Fibroblast of skin of right quadriceps (primary cell): ENCODE measurements at places on chromosomes 2 and 18.

GRCh38 chr2:100817388-100817985 is 2.5 kb upstream of the NPAS2 start:
- no peak for DNase-seq

GRCh38 chr18:64692826-64693225 is 543.9 kb upstream of the LINC00305 start:
- no peak for DNase-seq

- peak; percentile 73 for DNase-seq
These were observed 309.7 kb downstream of the RAD51AP2 start for GRCh38 chr2:17208511-17208910.

DNA sequence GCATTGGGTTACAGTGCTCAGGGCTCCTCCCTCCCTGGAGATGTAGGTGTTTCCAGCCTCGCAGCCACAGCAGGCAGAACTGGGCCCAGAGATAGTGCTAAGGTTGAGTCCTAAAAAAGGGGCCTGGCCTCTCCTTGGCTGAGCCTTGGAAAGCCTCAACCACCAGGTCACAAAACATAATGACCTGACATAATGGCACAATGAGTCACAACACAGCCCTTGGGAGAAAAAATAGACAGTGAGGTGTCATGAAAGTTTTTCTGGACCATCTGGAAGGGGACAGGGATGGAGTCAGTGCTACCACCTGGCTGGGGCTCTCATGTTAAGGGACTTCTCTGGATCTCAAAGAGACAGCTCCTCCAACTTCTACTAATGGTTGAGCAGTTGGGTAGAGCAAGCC is 92.4 kb upstream of the LCLAT1 start:
- no peak for DNase-seq

- DNase-seq, result no peak
These were observed 327.7 kb downstream of the RAD51AP2 start for GRCh38 chr2:17190527-17190926.

DNA sequence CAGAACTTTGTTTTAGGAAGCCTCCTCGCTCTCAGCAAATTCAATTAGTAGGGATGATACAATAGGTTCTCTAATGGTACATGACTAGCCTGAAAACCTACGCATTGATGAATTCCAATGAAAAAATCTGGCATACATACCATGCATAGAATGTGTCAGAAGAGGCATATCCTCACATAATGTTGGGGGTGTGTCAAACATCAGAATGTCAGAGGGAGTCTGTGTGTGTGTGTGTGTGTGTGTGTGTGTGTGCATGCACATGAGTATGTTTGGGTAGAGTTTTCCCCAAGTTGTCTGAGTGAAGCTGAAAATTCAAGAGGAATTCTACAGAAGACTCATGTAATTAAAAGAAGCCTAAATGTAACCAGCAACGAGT is 78.5 kb downstream of the FIGN start:
- peak; percentile 89 for DNase-seq

- DNase-seq, result peak; percentile 24
These were observed 758 bp downstream of the SCLY start for GRCh38 chr2:238061315-238062202.

- no peak for DNase-seq
These were observed at the start of gene DSC2 for GRCh38 chr18:31102025-31102684. Gene DSC2, minus strand, starts transcription at chr18:31102421. Its CDS starts 450 bp downstream, at chr18:31101971.

- no peak for DNase-seq
These were observed 662.6 kb upstream of the ACVR2A start for GRCh38 chr2:147182260-147182659.

DNA sequence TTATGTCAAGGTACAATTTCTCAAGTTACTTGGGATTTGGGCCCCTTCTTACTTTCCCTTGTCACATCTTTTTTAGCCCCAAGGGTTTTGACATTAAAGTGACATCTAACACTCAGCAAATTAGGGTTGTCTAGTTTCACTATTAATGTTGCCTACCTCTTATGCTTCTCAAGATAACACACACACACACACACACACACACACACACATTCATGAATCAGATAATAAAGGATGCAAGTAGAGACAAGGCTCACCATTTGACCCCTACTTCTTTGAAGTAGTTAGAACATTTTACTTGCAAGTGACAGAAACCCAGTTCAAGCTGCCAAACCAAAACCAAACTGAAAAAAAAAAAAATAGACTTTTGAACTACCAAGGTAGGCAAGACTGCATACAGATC is 138.8 kb downstream of the TRIB2 start:
- DNase-seq, result no peak

- DNase-seq, result no peak
These were observed 16.9 kb upstream of the CYRIA start for GRCh38 chr2:16682431-16683118.

GRCh38 chr2:111912547-111912946 is 14.1 kb downstream of the MERTK start:
- no peak for DNase-seq

DNA sequence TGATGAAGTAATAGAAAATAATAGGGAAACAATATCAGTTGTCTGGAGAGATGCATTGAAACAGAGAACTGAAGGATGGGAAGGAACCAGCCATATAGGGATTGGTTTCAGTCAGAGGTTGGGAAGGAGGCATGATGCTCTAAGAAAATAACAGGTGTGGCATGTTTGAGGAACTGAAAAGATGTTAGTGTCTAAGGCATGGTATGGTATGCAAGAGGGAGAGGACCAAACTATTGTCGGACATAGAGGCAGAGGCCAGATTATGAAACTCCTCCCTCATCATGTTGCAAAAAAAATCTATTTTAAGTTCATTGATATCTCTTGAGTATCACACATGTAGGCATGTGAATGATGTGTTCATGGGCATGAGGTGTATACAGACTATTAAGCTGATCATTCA is 48.9 kb upstream of the EMILIN2 start:
- DNase-seq, result no peak

GRCh38 chr2:233699424-233700027 is 6.8 kb downstream of the UGT1A6 start:
- no peak for DNase-seq

- peak; percentile 20 for DNase-seq
These were observed 254.8 kb upstream of the COPS8 start for GRCh38 chr2:236830926-236831325.

DNA sequence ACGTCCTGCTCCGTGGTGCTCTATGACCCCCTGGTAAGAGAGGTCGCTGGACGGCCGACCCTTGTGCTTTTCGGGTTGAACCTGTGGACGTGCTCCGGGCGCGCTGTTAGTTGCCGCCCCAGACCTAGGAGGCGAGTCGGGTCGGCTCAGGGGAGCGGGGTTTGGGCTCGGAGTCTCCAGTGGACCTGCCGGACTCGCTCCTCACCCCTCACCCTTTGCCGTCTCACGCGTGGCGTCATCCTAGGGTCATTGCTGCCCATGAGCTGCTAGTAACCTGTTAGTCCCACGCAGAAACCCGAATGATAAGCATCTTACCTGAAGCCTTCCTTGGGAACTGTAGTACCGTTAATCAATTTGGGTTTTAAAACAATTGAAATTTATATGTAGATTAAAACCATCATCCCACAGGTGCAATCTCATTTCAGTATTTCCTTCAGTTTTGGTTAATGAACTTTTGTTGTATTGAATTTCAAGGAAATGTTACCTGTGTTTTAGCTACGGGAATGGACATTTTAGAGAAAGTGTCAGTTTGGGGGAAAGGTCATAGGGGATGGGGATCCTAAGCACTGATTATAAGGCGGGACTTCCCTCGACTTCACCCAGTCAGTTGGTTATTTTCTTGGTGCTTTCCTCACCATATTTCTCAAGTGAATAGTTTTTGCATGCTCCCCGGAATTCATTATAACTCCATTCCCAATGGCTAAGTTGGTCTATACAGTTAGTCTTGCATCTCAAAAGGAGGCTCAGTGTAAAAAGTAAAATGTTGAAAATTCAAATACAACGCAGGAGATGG is 536 bp downstream of the ELP2 start:
- DNase-seq, result no peak

GRCh38 chr2:203934041-203934492 is 2.5 kb upstream of the ICOS start:
- DNase-seq, result no peak

DNA sequence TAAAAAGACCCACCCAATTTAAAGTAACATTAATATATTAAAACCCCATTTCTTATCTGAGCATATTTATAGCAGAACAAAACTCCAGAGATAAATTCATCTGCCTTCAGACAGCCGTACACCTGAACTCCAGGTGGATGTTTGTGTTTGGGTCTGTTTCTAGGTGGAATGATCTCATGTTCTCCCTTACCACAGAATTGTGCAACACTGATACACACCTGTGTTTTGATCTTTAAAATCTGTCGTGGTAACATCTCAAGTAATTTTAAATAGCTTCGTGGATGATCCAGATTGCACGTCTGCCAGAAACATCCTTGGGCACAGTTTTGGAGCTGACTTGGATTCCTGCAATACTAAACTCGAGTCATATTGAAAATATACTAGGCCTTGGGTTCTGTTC is 207.5 kb upstream of the FOSL2 start:
- DNase-seq, result no peak

DNA sequence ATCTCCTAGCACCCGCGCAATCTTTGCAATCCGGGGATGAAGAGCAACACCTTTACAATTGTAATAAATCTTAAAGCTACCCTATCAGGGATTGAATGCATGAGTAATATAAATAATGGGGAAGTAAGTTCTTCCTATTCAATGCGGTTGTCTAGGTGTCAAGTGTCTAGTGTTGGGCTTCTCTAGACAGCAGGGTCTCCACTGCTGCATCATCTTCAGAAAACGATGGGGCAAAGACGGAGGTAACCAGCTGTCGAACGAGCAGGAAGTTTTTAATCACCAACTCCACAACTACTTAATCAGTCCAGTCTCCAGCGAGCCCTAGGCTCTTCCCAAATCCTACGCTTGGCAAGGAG is 573 bp downstream of the STAM2 start:
- no peak for DNase-seq
